NCI-H2171 treated with DMSO at 0.1 percent for 48 hours (cell line): ENCODE measurements at places on chromosomes 13 and 19.

DNA sequence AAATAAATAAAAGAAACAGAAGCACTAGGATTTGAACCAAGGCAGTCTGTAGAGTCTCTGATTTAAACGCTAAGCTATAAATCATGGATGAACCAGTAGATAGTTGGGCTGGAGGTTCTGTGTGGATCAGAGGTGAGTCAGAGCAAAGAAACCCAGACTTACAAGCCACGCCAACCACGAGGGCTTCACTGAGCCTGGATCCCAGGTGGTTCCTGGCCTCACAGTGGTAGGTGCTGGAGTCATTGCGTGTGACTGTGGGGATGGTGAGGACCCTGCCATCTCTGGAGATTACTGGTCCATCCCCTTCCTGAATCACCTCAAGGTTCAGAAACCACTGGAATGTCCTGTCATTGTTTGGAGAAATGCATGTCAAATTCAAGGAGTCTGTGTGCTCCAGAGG, 19.3 kb upstream of the CEACAM20 start:
- no peak for DNase-seq

GRCh38 chr19:55165952-55166529, 372 bp downstream of the DNAAF3 start:
- DNase-seq = peak; percentile 86

DNA sequence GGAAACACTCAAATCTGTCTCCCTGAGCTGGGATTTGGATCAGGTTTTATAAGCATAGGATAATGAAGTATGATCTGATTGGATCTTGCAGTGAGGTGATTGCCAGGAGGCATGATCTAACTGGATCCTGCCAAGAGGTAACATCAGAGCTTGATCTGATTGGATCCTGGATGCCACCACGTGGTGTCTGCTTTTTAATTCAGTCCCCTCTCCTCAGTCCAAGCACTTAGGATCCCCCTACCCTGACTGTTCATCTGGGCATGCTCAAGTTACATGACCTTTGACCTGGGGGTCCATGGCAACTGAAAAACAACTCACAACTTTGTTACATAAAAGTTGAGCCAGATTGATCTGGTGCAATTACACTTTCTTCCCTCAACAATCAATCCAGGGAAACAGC, 47.5 kb upstream of the LSM14A start:
- DNase-seq = no peak

GRCh38 chr13:21742096-21742495, 71.2 kb downstream of the FGF9 start:
- no peak for DNase-seq

DNA sequence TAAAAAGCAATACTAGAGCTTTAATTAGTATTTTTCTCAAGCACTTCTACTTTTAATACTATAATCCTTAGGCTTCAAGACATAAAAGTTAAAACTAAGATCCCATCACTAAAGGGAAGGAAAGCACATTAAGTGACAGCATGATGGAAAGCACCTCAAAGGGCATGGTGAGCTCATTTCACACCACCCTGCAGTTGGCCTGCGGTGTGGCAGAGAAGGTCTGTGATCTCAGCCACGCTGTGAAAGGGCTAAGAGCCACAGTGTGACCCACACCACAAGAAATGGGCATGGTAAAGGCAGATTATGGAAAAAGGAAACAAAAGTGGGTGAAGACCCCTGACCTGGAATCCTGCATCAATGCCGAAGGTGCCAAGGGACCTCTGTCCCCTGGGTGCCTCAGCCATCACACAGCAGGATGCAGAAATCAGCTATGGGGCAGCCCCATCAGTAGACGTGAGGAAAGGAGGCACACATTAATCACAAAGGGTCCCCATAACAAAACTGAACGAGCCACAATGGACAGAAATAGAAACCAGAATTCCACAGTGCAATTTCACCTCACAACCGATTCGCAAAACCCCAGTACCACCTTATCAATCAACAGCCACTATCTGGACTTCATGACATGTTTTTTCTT, 33.6 kb downstream of the TUBGCP3 start:
- DNase-seq = no peak

DNA sequence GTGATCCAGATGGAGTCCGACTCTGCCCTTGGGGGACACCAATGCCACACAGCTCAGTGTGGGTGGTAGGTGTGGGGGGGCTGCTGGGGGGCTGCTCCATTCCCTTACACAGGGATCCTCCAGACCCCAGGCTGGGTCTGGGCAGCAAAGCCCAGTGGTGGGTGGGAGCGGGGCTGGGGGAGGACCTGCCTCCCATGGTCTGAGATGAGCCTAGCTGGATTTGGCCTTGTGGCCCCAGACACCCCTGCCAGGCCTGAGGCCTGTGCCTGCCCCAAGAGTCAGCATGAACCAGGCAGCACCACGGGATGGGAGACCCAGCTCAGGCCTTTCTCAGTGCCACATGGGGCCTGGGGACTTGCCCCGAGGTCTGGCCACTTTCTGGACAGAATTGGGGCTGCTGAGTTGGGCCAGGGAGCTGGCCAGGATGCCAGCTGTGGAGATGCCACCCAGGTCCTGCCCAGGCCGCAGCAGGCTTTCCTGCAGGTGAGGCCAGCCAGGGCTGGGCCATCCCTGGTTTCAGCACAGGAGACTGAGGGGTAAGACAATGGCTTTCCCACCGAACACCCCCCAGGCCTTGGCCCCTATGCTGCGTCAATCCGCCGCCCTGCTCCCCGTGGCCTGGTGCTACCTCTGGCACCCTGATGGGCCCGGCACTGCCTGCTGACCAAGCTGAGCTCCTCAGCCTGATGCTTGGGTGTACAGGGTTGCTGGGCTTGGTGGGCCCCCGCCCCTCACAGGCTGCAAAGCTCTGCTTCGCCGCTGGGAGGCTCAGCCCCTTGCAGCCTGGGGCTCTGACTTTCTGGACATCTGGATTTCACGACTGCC, 24.2 kb downstream of the CEBPG start:
- no peak for DNase-seq

GRCh38 chr13:104466016-104466415, 1399.8 kb upstream of the SLC10A2 start:
- no peak for DNase-seq

DNA sequence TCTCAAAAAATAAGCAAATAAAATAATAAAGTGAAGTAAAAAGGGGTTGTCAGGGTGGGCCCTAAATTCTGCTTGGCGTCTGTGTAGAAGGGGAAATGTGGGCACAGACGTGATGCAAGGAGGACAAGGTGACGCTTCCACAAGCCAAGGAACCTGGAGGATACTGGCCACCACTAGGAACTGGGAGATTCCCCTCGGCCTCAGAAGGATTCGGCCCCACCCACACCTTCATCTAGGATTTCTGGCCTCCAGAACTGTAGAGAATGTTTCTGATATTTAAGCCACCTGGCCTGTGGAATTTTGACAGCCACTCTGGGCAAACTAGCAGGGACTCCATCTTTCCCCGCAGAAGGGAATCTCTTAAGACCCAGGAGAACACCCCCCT, 1.1 kb downstream of the PLEKHJ1 start:
- no peak for DNase-seq

- DNase-seq = no peak
Observed at GRCh38 chr19:42658076-42658475, 63.4 kb upstream of the CEACAM8 start.

GRCh38 chr19:7988307-7988706, 17.1 kb downstream of the ELAVL1 start:
- no peak for DNase-seq

DNA sequence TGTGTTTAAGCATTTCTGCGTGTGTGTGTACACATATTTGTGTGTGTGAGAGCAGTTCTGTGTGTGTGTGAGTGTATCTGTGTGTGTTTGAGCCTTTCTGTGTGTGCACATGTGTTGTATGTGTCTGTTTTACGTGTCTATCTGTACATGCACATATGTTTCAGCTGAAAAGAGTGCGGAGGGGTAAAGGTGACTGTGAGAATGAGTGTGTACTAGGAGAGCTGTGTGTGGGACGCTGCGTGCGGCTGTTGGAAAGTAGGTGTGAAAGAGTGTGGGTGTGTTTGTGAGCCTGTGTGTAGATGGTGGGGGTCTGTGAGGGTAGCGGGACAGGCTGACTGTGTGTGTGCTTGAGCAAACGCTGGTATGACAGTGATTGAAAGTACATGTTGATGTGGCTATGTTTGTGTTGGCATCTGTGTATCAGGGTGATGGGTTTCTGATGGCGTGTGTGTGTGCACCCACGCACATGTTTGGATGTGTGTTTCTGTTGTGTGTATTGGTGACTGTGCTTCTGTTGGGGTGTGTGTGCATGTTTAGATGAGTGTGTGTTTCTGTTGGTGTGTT, 7.5 kb upstream of the TPM4 start:
- no peak for DNase-seq

DNA sequence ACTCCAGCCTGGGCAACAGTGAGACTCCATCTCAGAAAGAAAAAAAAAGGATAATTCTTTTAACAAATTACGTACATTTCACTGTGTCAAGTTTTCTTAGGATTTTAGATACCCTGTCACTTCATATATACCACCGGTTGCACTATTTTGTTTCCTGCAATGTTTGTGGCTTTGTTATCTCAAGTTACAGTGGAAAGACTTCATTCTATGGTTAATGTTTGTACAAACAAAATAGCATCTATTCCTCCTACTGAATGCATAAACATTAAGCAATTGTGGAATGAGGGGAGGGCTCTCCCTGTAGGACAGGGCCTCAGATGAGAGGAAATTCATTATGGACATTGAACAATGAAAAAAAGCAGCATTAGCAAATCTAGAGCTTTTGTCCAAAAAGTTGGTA, 120.1 kb downstream of the DNAJC3 start:
- DNase-seq = no peak

DNA sequence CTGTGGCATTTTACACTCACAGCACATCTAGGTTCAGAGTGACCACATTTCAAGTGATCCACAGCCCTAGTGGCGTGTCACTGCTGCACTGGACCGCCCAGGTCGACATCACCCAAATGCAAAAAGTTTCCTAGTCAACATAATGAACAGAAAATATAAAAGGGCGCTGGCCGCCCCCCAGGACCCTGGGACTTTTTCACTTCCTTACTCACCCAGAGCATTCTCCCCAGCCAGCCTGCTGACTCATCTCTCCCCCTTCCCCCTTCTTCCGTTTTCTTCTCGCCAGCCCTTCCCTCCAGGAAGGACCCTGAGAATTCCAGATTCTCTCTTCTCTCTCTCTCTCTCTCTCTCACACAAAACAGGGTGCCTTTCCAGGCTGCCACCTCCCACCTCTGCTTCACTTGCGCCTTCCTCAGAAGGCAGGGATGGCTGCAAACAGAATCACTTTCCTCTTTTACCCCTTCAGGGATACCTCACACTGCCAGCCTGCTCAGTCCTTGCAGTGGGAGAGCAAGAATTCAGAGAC, 21.0 kb upstream of the GRWD1 start:
- DNase-seq = no peak

GRCh38 chr13:29143847-29144246, 323.7 kb downstream of the MTUS2 start:
- DNase-seq = no peak

DNA sequence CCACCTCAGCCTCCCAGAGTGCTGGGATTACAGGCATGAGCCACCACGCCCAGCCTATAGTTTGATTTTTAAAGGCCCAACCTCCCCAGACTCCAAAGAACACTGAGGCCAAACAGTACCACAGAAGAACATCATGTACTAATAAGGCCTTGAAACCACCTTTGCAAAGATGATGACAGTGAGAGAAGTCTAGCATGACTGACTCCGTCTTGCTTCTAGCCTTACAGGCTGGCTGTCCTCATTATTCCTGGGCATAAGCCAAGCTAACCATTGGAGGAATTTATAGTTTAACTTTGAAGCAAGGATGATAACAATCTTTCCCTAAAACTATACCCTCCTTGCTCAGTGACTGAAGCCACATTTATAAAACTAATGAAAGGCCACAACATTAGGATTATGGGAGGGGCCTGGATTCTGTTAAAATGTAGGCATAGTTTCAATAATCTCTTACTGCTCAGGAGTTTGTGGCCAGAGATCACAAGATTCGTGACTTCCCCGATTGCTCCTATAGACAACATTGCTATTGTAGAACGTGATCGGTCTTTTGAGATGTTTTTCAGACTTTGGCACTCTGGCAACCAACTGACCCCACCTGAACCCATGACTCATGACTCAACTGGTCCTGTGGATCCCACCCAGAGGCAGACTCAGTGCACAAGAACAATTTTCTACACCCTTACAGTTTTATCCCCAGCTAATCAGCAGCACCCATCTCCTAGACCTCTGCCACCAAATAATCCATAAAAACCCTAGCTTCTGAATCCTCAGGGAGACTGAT, 17.6 kb downstream of the GPR42 start:
- DNase-seq = no peak

- DNase-seq = no peak
Observed at GRCh38 chr19:56821209-56821608, 19.3 kb downstream of the PEG3 start.

DNA sequence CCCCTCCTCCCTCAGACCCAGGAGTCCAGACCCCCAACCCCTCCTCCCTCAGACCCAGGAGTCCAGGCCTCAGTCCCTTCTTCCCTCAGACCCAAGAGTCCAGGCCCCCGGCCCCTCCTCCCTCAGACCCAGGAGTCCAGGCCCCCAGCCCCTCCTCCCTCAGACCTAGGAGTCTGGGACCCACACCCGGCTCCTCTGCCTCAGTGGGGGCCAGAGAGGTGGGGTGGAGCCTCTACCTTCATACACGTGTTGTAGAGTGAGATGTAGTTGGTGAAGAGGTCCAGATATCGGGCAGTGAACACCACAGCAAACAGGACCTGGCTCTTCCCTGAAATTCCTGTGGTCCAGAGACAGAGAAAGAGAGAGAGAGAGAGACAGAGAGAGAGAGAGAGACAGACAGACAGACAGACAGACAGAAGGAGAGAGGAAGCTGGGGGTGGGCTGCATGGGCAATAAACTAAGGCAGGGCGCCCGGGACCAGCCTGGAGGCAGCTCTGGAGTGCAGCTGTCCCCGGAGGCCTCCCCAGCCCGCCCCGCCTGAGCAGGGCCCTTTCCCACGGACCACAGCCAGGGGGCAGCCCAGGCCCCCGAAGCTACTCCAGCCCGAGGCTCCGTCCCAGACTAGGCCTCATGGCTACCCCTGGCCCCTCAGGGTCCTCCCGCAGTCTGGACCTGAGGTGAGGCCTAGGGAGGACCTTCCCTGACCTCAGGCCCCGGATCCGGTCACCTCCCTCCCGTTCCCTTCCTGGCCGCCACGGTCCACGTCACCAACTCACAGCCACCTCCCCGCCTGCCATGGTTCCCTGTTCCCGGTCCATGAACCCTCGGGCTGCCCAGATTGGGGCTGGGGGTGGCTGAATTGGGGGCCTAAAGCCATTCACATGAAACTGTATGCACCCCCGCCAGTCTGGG, 907 bp downstream of the KDELR1 start:
- peak; percentile 49 for DNase-seq

GRCh38 chr19:4013886-4014540, 6.5 kb downstream of the PIAS4 start:
- DNase-seq = no peak

DNA sequence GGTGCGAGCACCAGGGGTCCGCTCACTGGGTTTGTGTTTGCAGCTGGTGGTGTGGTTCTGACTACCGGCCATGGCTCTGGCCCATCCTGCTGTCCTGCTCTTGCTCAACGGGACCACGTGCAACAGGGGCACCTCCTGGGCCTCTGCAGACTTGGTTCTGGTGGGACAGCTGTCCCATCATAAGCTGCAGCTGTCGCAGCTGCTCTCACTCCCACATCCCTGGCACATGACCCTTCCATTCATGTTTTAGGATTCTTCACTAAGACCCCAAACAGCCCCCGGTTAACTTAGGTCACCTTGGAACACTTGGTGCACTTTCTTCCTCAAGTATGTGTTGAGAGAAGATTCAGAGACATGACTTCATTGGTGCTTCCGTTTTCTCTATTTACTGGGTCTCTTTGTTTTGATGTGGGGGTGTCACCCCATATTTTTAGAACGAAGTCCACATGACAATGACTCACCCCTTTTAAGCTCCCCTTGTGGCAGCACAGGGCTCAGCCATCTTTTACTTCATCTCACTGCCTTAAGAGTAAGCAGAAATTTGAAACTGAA, 68.4 kb upstream of the ARHGEF7 start:
- DNase-seq = no peak
